ENCODE measurements at places on chromosomes 5 and 9. TPM values are rescaled to one million over a fixed set of nuclear protein-coding genes. Genes with fewer than 3 reads are reported as not detected.

The KLHL9 gene
- 47.5 TPM for total RNA-seq

The SLC6A18 gene
- not detected for total RNA-seq

The CCNI2 gene
- 0.28 TPM for total RNA-seq

The GRIA1 gene
- total RNA-seq: under 0.01 TPM

The DPYSL3 gene
- total RNA-seq: 4.6 TPM

The PCDHGB6 gene
- 4.0 TPM for total RNA-seq

The PRXL2C gene
- total RNA-seq: 7.5 TPM

The BARHL1 gene
- not detected for total RNA-seq

The ZNG1A gene
- total RNA-seq: 50.3 TPM

The ASPN gene
- total RNA-seq: not detected

All from nasal cavity respiratory epithelium epithelial cell of viscerocranial mucosa (primary cell).